CD4-positive, alpha-beta T cell treated with Interferon alpha-2 for 1 hour (primary cell): ENCODE measurements at places on chromosomes 7 and 10.

DNA sequence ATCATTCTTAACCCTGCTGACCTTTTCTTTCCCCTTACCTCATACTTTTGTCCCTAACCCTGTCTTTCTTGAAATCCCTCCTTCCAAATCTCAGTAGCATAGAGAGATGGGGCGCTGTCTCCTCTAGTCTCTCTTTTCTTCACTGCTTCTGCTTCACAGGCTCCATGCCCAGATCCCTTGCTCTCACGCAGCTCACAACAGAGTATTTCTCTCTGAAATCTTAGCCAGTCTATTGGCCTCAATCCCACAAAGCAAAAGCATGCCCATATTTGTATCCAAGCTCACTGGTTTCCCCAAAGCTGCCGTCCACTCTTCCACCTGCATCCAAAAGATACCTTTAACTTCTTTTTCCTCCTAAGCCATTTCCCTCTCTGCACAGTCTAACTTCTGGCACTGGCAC lies 526.8 kb downstream of the PLXDC2 start:
- DNase-seq, result no peak

DNA sequence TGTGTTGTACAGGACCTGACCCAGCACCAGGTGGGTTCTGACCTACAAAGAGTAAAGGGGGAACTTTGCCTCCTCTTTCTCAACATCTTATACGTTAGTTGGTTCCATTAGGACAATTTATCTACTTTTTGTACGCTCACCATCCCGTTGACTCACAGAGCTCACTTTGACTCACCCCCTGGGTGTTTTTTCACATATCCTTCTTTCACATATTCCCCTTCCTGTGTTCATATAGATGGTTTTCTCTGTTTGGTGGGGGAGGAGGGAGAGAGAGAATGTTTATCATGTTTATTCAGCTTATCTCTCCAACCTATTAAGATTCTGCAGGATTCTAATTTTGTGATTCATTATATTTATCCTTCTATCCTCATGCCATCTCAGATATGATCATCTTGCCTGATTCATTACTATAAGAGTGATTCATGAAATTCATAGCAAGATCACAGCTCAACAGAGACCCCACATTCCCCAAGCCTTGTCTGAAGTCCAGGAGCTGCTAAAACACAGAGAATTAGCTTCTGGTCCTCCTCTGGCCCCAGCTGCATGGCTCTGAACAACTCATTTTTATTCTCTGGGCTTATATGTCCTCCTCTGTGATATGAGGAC lies 37.2 kb downstream of the PRSS2 start:
- DNase-seq, result no peak

DNA sequence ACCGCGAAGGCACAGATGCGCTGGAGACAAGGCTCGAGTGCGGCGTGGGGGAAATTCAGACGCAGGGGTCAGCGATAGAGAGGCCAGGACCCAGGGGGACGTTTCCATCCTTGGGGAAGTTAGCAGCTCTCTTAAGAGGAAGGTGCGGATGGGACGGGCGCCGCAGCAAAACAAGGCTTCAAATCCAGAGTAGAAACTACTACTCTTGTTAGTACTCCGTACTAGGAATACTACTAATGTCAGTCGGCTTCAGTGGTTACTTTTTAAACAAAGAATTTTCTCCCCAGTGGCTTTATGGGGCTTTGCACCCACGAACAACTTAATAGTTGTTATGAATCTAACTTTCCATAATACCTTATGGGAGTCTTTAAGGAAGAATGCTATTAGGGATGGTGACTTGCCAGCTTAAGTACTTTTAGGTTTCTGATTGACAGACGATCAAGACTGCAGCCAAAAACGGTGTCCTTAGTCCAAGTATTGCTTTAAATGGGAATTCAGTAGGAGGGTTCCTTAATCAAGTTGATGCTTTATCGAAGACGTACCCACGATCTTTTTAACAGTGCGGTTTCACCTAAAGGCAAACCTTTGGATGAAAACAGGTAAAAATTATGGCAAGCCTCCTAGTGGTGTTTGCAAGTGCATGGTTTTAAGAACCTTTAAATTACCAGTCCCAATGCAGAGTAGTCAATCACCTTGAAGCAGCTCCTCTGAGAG lies 812 bp upstream of the IDE start:
- peak; percentile 41 for DNase-seq

GRCh38 chr10:176677-177076 lies 41.4 kb downstream of the ZMYND11 start:
- no peak for DNase-seq

DNA sequence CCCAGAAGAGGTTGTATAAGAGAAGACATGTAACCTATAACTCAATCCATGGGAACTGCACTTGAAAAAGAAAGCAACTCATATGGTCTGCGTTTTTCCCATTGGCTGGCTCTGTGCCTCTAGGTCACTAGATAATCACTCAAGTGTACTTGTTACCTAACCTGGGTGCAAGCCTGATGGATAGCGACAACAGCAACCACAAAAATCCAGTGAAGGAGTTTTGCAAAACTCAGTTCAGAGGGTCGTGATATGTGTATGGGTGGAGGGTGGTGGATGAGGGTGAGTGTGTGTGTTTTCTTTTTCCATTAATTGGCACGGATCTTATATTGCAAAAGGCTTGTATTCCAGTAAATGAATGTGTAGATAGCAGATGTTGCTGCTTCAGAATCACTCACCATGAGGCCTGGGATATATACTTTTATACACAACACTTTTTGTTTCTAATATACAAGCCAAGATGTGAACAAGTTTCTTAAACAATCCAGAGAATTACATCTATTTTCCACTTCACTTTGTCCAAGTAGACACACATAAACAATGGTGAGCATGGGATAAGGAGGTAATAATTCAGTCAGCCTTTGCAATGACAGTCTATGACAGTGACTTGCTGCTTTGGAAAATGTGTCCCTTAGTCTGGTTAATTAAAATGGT lies 286.9 kb upstream of the DKK1 start:
- no peak for DNase-seq

GRCh38 chr7:116548506-116548905 lies 23.7 kb downstream of the CAV1 start:
- no peak for DNase-seq

DNA sequence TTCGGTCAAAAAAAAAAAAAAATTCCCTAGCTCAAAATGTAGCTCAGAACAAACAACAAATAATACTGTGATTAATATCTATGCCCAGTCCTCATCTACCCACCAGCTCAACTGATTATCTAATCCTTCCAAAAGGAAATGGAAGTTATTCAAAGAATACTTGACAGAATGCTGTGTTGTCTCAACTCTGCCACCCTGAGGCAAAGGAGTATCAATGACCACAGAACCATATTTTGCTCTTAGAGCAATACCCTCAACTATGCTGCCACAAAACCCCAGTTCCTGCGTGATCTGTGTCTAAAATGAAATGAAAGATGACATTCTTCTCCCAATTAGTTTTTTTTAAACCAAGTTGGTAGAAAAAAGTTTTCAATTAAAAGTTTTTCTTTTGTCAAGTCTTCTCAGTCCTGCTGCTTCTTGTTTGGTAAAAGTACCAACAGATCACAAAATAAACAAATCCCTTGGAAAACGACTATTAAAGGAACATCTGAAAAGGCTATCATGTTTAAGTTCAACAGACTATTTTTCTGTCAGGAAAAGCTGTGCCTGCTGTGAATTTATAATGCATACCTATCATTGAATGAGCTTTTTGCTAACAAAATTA lies 21.6 kb downstream of the RBM28 start:
- peak; percentile 46 for DNase-seq

DNA sequence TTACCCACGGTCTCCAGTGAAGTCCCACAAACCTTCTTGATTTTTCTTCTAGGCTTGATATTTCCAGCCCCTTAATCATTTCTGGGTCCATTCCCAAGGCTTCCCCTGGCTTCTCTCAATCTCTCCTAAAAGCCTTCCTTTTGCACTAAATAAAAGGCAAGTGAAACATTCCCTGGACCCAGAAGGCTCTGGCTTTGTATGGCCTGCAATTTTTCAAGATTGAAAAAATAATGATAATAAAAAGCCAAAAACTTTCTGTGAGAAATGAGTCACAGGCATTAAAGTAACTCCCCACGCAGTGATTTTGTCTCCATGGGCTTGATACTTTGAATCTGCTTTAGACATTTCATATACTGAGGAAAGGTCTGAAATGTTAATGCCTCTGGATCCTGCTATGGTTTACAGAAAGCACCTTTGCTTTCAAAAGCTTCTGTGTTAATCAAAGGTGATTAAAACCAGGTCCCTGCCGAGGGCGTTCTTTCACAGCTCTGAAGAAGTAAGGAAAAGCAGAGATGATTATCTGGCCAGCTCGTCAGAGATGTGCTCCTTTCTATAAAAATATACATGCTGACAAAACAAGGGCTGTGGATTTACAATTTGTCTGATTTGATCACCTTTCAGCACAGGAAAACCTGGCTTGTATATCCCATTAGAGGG lies 118.9 kb upstream of the TMEM72 start:
- no peak for DNase-seq

GRCh38 chr7:25968205-25968993 lies 183.6 kb upstream of the NFE2L3 start:
- DNase-seq, result peak; percentile 38
